ENCODE measurements at places on chromosomes 3 and 15.

DNA sequence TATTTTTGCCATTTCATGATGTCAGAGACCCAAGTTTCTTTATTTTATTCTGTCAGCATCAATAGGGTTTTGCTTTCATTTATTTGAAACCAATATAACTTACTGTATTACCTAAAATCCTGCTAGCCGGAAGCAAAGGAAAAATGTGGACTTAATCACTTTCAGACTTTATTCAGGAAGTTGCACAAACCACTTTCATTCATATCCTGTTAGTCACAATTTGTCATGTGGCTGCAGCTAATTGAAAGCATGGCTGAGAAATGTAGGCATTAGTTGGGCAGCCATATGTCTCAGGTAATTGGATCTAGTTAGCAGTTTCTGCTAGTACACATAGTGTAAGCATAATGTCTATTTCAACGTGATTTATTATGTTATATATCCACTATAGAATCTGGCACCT lies 462.3 kb upstream of the SGO1 start:
- DNase-seq = no peak

DNA sequence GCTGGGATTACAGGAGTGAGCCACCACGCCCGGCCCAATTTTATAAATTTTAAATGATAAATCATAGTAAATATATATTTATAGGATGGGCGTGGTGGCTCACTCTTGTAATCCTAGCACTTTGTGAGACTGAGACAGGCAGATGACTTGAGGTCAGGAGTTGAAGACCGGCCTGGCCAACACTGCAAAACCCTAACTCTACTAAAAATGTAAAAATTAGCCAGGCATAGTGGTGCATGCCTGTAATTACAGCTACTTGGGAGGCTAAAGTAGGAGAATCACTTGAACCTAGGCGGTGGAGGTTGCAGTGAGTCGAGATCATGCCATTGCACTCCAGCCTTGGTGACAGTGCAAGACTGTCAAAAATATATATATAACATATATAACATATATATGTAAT lies 26.4 kb downstream of the MFN1 start:
- DNase-seq = peak; percentile 5

- no peak for DNase-seq
Observed at GRCh38 chr15:29632671-29633406, 189.4 kb downstream of the TJP1 start.

- no peak for DNase-seq
Observed at GRCh38 chr3:38397320-38397719, 50.7 kb downstream of the XYLB start.

GRCh38 chr3:71647751-71648150 lies 64.2 kb upstream of the FOXP1 start:
- no peak for DNase-seq

DNA sequence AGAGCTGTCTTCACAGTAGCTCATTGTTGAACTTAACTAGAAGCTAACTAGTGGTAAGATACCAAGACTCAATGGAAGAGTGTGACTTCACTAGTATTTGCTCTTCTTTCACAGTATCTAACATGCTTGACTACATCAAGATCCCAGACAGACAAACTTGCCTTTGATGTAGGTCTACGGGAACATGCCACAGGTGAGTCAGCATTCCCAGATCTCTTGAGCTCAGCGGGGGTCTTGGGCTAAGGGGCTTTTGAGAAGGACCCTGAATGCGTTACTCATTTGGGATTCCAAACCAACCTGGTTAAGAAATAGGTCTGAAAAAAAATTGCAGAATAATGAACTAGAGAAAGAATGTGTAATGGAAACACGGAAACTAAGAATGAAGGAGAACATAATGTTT lies 222.4 kb downstream of the RYR3 start:
- no peak for DNase-seq

DNA sequence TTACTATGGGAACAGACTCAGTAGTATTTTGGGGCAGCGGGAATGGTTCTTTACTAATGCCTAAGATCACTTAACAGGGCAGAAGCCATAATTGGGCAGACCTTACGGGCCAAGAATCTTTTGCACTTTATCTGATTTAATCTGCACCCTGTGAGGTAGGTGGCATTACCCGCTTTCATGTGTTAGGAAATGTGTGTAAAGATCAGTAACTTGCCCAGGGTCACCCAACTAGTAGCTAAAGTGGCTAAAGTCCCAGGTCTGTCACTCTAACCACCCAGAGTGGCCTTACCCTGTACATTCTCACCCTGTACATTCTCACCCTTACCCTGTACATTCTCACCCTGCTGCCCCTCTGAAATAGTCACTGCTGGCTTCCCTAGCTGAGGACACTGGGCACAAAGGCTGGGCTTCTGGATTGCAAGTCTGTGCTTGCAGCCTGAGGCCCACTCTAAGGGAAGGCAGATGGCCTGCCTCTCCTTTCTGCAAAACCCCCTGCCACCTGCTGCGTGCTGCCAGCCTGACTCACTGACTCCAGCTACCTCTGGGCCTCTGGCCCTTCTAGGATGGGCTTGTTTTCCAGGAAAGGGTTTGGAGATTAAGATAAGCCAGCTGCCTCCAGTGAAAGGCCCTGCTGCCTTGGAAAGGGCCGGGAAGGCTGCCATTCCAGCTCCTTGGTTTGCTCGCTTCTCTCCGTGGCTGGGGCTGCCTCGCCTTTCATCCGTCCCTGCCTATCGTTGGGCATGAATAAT lies 37.5 kb upstream of the MYZAP start:
- DNase-seq = no peak

DNA sequence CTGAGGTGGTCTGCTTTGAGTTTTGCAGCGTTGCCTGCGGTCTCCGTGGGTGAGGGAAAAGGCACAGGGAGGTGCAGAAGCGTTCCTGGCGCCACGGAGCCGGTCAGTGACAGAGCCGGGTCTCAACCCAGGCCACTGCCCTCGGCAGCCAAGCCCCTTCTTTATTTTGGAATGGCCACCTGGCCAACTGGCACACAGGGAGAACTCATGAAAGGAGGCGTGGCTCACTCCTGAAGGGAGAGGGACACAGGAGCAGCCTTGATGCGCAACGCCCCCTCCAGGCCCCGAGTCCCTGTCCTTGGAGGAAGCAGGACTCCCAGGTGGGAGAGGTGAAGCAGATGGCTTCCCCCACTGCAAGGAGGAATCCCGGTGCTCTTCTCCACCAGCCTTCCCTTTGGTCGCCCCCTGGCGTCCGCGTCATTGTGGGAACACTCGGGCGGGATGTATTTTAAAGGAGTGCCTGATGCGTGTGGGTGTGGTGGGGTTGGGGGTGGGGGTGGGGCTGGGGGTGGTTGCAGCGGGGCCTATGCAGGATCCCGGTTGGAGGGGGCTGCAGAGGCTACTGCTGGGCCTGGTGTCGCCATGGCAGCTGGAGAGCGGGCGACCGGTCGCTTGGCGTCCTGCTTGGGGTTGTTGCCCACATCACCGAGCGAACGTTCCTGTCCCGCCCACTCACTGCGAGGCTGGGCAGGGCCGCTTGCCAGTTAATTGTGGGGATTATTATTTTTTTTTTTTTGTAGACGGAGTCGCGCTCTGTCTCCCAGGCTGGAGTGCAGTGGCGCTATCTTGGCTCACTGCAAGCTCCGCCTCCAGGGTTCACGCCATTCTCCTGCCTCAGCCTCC lies 32.6 kb downstream of the APBA2 start:
- DNase-seq = no peak

- no peak for DNase-seq
Observed at GRCh38 chr15:51155891-51156290, 61.2 kb upstream of the TNFAIP8L3 start.

Data from OCI-M1 (cell line).